ENCODE measurements at places on chromosomes 11 and 22. TPM values are rescaled to one million over a fixed set of nuclear protein-coding genes. Genes with fewer than 3 reads are reported as not detected.

DNA sequence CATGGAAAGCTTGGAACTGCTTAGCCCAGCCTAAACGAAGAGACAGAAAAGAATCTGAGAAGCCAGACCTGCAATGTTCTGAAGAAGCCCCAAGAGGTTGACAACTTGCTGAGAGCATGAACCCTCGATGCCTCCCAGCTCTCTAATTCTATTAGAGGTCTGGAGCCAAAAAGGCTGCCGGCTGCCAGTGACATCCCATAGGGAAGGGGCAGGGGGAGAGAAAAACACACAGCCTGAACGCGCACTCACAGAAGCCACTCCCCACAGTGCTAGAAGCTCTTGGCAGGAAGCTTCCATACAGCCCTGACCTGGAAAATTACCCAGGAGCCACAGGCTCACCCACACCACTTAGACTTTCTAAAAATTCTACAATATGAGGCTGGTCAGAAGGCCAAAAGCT lies 18.3 kb downstream of the POLDIP3 start:
- DNase-seq = no peak

GRCh38 chr11:46133119-46133518 lies 11.9 kb upstream of the PHF21A start:
- no peak for DNase-seq

DNA sequence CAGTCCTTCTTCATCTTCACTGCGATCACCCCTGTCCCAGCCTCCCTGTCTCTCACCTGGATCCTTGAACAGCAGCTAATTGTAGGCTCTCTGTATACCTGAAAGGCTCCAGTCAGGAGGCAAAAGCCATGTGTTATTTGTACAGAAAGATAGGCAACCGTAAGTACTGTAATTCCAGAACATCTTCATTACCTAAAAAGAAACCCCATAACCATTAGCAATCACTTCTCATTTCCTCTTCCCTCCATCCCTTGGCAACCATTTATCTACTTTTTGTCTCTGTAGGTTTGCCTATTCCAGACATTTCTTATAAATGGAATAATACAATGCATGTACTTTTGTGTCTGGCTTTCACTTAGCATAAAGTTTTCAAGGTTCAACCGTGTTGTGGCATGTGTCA lies 17.8 kb downstream of the NAGA start:
- DNase-seq = no peak

DNA sequence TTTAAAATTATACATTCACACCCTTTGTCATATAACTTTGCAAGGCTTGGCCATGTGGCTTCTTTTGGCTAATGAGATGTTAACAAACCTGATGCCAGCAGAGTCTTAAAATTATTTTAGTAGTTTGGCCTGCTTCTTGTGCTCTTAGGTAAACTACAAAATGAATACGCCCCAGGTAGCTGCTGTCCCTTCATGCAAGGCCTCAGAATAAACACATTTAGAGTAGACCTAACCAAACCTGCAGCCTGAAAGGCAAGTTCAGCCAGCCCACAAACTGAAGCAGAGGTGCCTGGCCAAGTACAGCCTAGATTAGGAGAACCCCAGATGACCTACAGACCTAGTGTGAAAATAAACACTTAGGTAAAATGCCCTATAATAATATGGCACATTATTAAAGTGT lies 50.2 kb downstream of the PHF21A start:
- DNase-seq = no peak

GRCh38 chr11:46338988-46339666 lies 8.1 kb upstream of the DGKZ start:
- DNase-seq = no peak

Gene NXPE2
- not detected for total RNA-seq

DNA sequence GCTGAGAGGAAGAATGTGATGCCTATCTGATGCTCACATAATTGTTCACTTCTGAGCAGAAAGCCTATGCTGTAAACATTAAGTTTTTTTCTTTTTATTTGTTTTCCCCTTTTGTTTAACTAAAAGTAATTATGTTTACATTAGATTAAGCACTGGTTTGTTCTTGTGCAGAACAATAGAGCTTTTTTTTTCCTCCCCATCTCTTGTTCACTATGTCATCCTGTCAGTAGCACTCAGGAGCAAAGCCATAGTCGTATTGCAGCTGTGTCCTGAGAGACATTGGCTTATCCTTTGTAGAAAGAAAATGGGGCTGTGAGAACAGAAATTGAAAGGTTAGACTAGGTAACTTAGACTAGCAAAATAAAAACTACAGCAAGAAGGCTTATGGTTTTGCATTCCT lies 301.8 kb upstream of the RAG2 start:
- DNase-seq = no peak

Gene JHY
- 1.8 TPM for total RNA-seq
